ENCODE measurements at places on chromosomes 5 and 9.

- DNase-seq, result peak; percentile 57
Measured at GRCh38 chr9:122827761-122828093, 661 bp downstream of the PDCL start.

- no peak for DNase-seq
Measured at GRCh38 chr9:12394105-12394504, 299.1 kb upstream of the TYRP1 start.

- DNase-seq, result no peak
Measured at GRCh38 chr9:37935096-37935495, 31.2 kb upstream of the SLC25A51 start.

GRCh38 chr5:92242170-92242569 lies 859.1 kb upstream of the ARRDC3 start:
- DNase-seq, result no peak

- DNase-seq, result peak; percentile 39
Measured at GRCh38 chr9:101465326-101465915, 29.8 kb upstream of the ALDOB start.

DNA sequence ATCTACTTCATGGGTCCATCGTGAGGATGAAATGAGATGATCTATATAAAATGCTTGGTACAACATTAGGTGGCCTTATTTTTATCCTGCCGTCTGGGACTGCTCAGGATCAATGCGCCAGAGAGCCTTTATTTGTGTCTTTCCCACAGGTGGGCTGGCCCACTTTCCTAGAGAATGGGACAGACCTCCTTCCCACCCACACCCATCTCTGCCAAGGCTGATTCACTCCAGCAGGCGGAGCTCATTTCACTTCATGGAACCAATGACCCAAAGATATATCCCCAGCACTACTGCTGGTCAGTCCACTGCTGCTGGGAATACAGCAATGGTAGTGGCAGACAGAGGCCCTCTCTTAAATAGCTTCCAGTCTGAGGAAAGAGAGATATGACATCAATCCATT lies 35.7 kb downstream of the TGFBI start:
- no peak for DNase-seq

GRCh38 chr9:131593091-131593820 lies 47.9 kb downstream of the PRRT1B start:
- DNase-seq, result peak; percentile 31

- DNase-seq, result no peak
Measured at GRCh38 chr5:103511554-103511885, 51.1 kb downstream of the NUDT12 start.

- no peak for DNase-seq
Measured at GRCh38 chr5:89936576-89936975, 473.0 kb downstream of the CETN3 start.

GRCh38 chr9:37574241-37574721 lies 1.9 kb downstream of the FBXO10 start:
- DNase-seq, result no peak

GRCh38 chr9:38205279-38205678 lies 136.3 kb upstream of the SHB start:
- no peak for DNase-seq

DNA sequence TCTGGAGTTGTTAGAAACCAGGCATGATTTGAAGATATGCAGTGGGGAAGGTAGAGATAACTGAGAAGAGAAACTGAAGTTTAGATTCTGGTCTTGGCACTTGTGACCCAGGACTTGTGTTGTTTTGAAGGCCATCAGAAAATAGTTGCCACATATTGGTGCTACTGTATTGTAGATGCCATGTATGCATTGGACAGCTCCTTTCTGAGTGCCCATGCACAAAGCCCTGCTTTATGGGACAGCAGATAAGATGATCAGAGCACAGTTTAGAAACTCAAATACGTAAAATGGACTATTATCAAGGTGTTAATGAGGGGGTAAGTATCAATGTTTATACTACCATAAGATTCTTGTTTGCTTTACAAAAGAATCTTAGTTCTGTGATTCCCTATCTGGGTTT lies 84.9 kb downstream of the KIF4B start:
- DNase-seq, result no peak

GRCh38 chr5:86644843-86645242 lies 27.1 kb downstream of the COX7C start:
- DNase-seq, result no peak

DNA sequence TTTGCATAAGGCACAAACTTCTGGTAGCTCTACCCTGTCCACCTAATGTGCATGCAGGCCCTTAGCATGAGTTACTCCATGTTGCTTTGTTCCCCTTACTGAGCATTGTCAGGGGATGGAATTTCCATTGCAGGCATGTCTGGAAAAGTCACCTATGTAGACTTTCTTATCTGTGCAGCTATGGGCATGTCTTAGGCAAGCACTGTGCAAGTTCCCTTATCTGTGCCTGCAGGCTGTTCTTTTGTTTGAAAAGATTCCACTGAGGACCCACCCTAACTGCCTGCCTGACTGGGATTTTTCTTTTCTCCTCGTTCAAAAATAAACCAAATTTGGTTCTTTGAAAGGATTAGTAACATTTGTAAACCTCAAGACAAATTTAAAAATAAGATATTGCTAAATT lies 587.0 kb downstream of the CDH18 start:
- no peak for DNase-seq

DNA sequence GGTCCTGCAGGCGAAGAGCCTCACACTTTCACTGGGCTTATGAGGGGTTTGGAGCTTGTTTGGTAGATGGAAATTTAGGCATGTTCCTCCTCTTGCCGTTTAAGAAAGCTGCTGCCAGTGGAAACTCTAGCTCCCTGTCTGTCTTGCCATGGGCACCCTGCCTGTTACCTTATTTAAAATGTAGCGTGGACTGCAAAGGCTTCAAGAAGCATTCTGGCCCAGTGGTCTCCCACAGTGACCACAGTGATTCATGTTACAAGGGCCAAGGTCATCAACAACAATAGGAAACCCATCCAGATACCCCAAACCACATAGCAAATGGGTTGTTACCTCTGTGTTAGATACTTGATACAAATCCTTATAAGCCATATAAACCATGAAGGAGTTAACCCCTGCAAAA lies 96.6 kb downstream of the DPYSL3 start:
- DNase-seq, result peak; percentile 65

DNA sequence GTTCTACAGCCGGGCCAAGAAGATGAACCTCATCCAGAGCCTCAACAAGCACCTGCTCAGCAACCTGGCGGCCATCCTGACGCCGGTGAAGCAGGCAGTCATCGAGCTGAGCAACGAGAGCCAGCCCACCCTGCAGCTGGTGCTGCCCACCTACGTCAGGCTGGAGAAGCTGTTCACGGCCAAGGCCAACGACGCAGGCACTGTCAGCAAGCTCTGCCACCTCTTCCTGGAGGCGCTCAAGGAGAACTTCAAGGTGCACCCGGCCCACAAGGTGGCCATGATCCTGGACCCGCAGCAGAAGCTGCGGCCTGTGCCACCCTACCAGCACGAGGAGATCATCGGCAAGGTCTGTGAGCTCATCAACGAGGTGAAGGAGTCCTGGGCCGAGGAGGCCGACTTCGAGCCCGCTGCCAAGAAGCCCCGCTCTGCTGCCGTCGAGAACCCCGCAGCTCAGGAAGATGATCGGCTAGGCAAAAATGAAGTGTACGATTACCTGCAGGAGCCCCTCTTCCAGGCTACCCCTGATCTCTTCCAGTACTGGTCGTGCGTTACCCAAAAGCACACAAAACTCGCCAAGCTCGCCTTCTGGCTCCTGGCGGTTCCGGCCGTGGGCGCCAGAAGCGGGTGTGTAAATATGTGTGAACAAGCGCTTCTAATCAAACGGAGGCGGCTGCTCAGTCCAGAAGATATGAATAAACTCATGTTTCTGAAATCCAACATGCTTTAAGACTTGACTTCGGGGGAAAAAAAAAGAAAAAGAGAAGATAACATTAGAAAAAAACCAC lies 28.5 kb downstream of the AMBP start:
- DNase-seq, result no peak

DNA sequence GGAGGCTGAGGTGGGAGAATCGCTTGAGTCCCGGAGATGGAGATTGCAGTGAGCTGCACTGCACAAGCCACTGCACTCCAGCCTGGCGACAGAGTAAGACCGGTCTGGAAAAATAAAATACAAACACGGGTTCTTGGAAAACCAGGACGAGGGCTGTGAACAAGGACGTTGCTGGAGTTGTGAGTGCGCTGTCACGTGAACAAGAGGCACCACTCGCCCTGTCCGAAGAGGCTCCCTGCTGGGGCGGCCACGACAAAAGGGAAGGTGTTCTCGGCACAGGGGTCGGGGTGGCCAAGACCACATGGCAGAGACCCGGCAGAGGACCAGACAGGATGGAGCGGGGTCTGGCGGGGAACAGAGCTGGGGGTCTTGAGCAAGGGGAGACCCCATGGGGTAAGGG lies 30.6 kb upstream of the UBAC1 start:
- no peak for DNase-seq

- peak; percentile 83 for DNase-seq
Measured at GRCh38 chr9:35760651-35761050, 6.6 kb upstream of the MSMP start.

DNA sequence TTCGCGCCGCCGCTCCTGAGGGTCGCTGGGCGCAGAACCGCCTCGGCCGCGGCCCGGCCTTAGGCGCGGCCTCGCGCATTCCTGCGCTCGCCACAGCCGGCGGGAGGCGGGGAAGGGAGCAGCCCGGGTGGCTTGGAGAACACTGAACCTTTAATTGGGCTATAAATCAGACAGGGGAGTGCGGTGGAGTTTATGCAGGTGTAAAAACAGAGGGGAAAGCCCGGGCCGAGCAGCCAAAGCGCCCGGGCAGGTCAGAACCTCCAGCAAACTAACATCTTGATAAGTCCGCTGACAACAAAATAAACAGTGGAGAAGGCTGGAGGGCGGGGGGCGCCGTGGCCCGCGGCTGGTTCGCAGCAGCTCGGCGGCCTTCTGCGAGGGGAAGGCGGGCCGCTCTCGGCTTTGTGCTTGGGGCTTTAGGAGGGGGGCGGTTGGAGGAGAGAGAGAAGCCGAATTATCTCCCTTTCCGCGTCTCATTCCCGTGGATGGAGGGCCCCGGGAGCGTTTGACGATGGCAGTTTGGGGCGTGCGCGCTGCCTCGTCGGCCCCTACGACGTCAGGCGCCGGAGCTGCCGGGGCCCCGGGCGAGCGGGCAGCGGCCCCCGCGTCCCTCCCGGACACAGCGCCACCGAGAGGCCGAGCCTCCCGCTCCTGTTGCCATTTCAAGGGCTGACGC lies 11.3 kb downstream of the FOXD1 start:
- peak; percentile 88 for DNase-seq

DNA sequence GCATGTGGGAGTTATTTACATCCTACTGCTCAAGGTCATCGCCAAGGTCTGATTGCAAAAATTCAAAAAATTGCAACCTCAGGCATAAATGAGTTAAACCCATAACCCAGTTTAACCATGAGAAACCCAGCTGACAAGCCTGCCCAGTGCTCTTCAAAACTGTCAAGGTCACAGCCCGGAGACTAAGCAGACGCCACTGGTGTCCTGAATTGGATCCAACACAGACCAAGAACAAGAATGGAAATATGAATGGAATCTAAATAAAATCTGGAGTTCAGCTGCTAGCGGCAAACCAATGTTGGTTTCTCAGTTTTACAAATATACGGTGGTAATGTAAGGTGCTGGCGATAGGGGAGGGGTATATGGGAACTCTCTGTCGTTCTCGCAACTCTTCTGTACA lies 201.5 kb upstream of the MVB12B start:
- DNase-seq, result no peak

DNA sequence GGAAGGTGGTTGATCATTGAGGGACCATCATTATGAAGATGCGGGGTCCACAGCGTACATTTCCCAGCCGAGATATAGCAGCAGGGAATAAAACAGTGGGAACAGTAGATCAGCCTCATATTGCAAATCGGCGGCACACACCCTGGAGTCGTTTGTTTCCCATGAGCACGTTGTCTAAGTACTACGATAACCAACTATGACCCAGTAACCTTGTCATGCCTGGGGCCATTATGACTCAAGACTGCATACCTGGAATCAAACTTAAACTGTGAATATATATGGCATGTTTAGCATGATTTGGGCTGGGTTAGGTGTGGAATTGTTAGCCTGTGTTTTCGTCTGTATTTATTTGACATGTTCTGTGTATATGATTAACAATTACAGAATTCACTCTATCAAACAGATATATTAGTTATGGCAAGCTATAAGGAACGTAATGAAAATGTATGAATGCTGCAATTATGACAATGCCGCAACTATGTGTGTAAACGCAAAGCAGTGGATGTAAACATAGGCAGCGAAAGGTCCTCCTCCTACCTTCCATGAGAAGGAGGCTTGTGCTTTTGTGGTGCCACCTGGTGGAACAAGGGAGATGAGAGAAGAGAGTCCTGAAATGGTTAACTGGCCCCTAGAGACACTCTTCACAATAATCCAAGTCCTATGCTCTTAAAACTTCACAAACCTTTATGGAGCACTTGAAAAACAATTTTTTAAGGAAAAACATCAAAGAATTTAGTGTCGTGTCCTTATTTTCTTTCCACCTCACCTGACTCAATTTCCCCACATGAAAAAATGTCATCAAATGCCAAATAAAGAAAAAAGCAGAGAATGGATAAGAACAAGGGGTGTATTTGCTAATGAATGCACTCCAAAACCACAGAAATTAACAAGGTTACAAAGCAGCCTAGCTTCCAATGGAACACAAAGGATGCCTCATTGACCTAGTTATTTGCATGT lies 47.1 kb downstream of the SEMA5A start:
- DNase-seq, result peak; percentile 43

DNA sequence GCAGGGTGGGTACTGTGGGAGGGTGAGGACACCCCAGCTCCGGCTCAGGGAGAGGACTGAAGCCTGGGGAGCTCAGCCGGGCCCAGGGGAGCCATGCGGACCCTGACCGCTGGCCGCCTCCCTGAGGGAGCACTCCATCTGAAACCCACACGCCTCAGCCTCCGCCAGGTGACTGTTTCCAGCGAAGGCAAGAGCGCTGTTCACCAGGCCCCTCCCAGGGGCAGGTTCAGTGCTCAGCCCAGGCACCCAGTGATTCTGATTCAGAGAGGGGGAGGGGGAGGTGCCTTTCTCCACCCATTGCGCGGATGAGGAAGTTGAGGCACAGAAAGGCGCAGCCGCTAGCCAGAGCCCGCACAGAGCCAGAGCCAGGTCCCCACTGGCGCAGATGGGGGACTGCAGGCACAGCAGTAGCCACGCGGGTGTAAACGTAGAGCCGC lies 27.0 kb downstream of the ADGRD2 start:
- no peak for DNase-seq

Data from astrocyte of the hippocampus (primary cell).